ENCODE measurements at places on chromosomes 4 and X. TPM values are rescaled to one million over a fixed set of nuclear protein-coding genes. Genes with fewer than 3 reads are reported as not detected.

DNA sequence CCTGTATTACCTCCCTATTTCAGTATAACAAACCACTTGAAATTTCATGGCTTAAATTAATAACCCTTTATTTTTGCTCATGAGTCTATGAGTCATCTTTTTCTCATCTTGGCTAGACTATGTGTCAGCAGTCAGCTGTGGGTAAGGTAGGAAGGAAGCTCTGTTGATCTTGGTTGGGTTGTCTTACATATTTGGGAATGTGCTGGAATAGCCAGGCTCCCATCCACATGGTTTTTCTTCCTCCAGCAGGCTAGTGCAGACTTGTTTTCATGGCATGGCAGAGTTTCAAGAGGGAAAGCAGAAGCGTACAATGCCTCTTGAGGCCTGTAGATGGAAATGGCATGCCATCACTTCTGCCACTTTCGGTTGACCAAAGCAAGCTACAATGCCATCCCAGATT lies 89.7 kb downstream of the LINC00632 start:
- no peak for DNase-seq

- DNase-seq, result no peak
Observed at GRCh38 chr4:113331811-113332210, 282.4 kb downstream of the ANK2 start.

DNA sequence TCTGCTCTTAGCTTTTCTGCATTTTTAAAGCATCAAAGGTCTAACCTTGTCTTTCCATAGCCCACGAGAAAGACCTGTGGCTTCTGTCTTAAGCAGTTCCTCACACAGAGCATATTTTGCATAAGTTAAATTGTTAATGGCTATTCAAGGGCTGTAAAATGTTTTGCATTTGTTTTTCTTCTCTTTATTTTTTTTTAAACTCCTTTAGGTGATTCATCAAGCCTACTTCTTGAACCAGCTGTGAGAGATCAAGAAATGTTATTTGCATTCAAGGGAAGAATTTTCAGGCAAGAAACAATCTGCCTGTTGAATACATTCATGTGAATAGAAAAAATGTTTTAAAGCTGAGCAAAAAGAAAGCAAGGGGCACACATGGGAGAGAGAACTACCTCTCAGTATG lies 423.8 kb upstream of the FRG1 start:
- no peak for DNase-seq

GRCh38 chr4:184952522-184952921 lies 65.8 kb upstream of the HELT start:
- no peak for DNase-seq

- DNase-seq, result no peak
Observed at GRCh38 chr4:145819853-145820181, 118.8 kb downstream of the ZNF827 start.

GRCh38 chr4:125459531-125459930 lies 144.8 kb downstream of the FAT4 start:
- DNase-seq, result no peak

DNA sequence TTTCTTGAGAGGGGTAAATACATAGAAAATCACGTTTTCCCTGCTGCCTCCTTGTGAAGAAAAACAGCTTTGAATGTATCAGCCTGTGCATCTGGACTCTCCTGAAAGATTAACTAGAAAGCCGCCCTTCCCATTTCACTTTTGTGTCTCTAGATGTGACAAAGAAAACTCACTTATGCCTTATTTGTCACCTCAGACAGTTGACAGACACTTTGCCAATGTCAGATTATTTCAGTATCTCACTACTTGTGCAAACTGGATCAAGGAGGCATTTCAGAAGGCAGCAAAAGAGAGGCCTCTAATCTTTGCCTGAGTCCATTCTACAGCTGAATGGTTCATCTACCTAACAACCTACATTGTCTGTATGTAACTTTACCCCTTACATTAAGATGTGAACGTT lies 754.9 kb downstream of the RPA4 start:
- DNase-seq, result no peak

DNA sequence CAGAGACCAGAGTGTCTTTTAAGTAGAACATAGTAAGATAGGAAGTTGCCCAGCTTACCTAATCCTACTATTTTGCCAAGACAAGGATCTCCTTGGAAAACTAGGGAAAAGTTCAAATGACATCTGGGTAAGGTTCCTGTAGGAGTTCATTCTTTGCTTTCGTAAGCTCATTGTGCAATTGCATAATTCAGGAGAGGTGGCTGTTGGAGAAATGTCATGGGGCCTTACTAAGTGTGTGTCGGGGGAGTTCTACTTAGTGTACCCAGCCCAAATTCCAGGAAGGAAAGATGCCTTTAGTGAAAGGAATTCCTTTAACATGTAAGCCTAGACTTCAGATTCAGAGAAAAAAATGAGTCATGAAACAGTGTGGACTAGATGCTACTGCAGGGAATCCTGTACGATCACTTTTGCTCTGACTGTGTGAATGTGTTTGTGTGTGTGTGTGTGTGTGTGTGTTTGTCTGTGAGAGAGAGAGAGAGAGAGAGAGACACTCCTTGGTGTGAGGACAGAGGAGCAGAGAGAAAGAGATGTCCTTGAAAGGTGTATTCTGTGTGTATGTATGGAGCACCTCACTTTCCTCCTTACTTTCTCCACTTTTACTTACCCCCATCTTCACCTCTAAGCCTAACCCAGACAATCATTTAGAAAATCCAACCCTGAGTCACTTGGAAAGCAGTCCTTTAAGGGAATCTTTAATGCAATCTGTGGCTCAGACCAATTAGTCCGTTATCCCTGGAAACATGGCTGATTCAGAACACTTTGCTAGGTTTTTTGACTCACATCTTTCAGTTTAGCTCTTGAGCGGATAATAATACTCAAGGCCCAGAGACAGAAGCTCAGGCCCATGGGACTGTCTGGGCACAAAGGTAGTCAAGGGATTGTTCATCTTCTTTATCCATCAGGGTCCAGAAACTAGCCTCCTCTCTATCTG lies 114.5 kb upstream of the ACSL4 start:
- DNase-seq, result peak; percentile 16

DNA sequence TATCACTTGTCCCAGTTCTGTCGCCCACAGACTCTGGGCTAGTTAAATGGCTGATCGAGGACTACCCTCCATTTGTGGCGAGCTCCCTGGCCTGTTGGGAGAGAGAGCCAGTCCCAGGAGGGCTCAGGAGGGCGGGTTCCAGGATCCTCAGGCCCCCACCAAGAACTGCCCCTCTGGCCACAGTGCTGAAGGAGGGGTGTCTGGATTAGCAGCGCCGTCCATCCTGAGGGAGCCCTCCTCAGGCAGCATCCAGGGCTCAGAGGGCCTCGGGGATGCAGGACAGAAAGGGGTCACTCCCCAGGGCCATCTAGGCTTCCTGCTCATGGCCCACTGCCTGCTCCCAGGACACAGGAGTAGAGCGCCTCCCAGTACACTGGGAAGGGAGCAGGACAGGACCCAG lies 6.1 kb downstream of the PNMA5 start:
- no peak for DNase-seq

DNA sequence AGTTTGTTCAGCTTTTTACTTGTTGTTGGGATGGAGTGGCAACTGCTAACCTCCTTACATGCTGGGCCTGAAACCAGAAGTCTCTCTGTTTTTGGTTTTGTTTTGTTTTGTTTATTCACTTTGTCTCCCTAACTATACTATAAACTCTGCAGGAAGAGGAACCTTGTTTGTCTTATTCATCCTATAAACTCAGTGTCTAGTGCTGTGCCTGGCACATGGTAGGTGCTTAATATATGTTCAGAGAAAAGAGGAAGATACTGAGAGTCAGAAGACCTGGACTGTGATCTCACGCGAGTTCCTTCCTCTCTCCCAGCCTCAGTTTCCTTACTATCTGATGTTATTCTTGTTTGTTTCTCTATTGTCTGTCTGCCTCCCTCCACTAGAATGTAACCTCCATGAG lies 71.3 kb downstream of the PRPS1 start:
- no peak for DNase-seq

DNA sequence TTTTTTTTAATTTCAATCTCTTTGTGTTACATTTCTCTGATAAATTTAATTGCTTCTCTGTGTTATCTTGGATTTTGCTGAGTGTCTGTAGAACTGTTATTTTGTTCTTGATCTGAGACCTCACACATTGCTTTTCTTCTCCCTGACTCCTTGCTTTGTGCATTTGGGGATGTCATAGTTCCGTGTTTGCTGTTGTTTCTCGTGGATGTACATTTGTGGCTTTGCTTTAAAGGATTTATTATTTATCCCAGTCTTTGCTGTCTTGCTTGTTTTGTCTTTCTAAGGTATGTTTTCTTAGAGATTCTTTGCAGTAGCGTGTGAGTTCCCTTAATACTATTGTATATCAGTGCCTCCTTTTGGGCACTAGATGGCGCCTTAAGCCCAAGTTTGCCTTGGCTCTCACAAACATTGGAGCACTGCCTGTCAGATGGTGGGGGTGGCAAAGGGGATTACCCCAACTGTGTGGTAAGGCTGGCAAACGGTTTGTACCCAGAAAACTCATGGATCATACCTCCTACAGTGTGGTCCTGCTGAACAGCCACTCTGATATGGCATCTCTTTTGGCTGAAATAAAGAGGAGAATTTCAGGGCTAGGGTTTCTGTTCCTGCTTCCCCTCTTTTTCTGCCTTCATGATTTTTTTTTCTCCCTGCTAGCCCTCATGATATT lies 96.4 kb downstream of the PGRMC2 start:
- DNase-seq, result no peak

GRCh38 chr4:141786946-141787345 lies 150.6 kb downstream of the IL15 start:
- no peak for DNase-seq

- no peak for DNase-seq
Observed at GRCh38 chrX:7446815-7447214, 298.9 kb upstream of the PUDP start.

DRP2 gene
- 207 TPM for total RNA-seq

TGIF2LX gene
- total RNA-seq, result not detected

GIMD1 gene
- not detected for total RNA-seq

UGT2A3 gene
- not detected for total RNA-seq

RASSF6 gene
- total RNA-seq, result not detected
